Stomach (tissue), 19 donors: ENCODE measurements at places on chromosomes 2 and 18. TPM values are rescaled to one million over a fixed set of nuclear protein-coding genes. Genes with fewer than 3 reads are reported as not detected.

COBLL1 gene
- 110 TPM for total RNA-seq

IL18RAP gene
- total RNA-seq, result 16.8 TPM

ARHGEF33 gene
- total RNA-seq, result 2.0 TPM

MOGAT1 gene
- not detected for total RNA-seq

KCNG2 gene
- total RNA-seq, result not detected

IL1RL1 gene
- 61.7 TPM for total RNA-seq

KLHL14 gene
- total RNA-seq, result 3.5 TPM

NCKAP5 gene
- 0.89 TPM for total RNA-seq

SNRPD1 gene
- total RNA-seq, result 6.2 TPM

TRIB2 gene
- total RNA-seq, result 6.4 TPM

RFX8 gene
- total RNA-seq, result not detected

CHRNG gene
- total RNA-seq, result not detected

PPP4R3B gene
- total RNA-seq, result 31.5 TPM

VWA3B gene
- not detected for total RNA-seq

DNA sequence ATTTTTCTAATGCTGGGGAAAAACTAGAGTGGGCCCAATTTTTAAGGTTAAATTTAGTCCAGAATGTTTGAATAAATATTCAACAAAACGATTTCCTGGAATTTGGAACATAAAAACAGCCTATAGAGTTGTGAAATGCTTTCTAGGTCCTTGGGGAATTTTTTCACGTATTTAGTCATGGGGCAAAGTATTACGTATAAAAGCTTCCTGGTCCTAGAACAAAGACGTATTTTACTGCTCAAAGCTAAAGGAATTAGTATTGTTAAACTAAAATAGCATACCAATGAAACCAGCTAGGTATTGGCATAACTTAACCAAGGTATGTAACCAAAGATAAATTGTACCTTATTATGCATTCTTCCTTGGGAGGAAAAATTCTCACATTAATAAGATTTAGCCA lies 1.6 kb downstream of the SESTD1 start:
- DNase-seq, result no peak

- DNase-seq, result no peak
Observed at GRCh38 chr18:8757396-8757997, 52.1 kb downstream of the MTCL1 start.

GRCh38 chr2:1501038-1501851 lies 88.0 kb downstream of the TPO start:
- DNase-seq, result no peak

DNA sequence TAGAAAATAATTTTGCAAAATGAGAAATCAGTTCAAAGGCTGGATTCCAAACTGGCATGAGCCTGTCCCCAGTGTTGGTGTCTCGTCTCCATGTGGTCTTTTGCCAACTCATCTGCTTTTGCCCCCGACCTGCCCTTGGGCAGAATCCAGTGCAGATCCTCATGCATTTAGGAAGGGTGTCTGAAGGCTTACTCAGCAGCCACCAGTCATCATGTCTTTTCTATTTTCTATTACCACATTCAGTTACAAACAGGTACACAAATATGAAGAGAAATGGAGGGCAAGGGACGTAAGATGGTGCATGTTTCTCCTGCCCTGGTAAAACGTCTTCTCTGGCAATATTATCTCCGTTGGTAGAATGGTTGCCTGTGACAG lies 43.5 kb downstream of the E2F6 start:
- no peak for DNase-seq

GRCh38 chr18:36128530-36128870 lies 640 bp downstream of the SLC39A6 start:
- DNase-seq, result no peak

DNA sequence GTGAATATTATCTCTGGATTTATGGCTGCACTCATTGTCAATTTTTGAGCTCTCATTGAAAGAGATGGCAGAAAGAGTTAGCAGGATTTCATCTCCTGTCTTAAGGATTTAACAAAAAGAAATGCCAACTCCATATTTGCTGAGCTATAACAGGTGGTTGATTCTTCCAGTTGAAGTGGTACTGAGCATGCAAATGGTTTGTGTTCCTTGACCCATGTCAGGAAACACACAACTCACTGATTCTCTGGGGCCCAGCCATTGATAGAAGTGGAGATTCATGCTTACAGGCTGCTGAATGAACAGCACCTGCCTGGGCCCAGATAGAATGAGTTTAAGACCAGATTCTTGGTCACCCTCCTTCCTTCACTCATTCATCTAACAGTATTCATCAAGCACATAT lies 128.8 kb downstream of the CERS6 start:
- DNase-seq, result no peak

GRCh38 chr2:170818036-170818751 lies 1.5 kb downstream of the GAD1 start:
- DNase-seq, result peak; percentile 35

- DNase-seq, result no peak
Observed at GRCh38 chr2:241598061-241598460, 38.9 kb downstream of the THAP4 start.

- DNase-seq, result no peak
Observed at GRCh38 chr2:205730191-205730590, 47.9 kb downstream of the NRP2 start.

DNA sequence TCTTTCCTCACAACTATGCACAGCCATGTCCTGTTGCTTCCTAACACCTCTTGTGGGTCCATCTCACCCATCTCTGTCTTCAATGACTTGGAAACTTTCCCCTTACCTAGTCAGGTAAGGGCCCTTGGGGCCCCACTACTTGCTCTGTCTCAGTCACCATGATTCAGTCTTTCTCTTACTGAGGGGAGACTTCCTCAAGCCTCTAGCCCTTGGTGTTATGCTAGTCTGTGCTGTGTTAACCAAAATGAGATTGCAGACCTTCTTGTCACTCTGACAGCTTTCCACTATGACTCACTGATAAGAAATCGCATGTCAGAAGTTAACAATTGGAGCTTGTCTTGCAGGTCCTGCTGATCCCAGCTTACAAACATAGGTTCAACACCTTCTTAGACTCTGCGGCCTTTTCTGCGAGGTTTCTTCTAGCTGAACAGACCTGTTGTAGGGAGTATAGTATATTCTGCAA lies 65.3 kb downstream of the WDR75 start:
- peak; percentile 31 for DNase-seq

DNA sequence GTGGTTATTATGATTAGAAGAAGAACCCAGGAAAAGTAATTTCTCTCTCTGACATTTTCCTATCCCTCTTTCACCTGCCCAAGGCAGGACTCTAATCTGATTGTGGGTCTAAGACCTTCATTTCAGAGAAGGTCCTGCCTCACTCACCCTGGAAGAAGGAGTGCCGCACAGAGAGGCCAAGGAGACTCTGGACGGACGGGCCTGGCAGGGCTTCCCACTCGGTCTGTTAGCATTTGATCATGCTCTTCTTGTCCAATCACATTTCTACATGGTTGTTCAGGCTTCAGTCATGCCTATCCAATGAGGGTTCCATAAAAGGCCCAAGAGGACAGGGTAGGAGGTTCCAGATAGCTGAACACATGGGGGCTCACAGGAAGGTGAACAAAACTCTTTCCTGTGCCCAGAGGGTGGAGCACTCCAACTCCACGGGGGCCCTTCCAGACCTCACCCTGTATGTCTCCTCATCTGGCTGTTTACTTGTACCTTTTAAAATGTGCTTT lies 27.0 kb downstream of the ZNF892 start:
- DNase-seq, result no peak

- DNase-seq, result no peak
Observed at GRCh38 chr2:72636210-72636609, 189.6 kb downstream of the EXOC6B start.

DNA sequence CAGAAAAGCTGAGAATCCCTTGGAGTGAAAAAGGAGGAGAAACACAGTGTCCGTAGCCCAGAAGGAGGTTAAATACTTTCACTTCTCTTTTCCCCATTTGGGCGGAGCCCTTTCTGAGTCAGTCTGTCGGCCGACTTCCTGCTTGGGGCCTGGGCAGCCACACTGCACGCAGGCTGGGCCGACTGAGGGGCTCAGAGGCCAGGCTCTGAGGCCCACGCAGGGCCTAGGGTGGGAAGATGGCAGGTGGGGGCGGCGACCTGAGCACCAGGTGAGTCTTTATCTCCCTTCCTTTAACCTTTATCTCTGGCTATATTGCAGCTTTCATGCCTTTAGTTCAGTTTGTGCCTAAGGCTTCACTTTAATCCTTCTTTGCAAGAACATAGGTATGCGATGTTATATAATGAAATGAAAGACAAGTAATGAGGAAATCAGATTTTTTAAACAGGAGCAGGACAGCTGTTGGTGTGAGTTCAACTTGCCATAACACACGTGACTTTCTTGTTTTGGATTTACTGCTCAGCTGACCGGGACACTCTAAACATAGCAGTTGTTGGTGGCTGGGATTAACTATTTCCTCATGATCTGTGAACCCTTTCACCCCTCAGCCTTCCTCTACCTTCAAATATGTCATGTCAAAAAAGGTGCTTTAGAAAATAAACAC lies at the start of gene SP100:
SP100 (plus strand) TSS at position 141 of the 661 bp plus-strand sequence; CDS start at position 237, 96 bp downstream.
- peak; percentile 93 for DNase-seq

DNA sequence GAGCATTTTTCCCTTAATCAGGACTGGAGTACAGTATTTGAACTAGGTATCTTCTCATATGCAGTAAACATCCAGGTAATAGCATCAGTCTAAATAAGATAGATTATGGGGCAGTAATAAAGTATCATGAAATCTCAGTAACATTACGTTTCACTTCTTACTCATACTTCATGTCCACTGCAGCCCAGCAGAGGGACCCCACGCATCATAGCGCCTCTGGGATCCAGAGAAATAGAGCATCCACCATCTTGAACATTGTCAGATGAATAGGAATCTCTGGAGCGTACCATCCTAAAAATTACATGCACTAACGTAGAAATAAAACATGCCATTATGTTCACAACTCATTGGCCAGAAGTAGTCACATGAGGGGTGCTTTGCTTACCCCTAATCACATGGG lies 499.0 kb downstream of the CPS1 start:
- no peak for DNase-seq

GRCh38 chr18:21327101-21327500 lies 85.1 kb downstream of the GREB1L start:
- DNase-seq, result no peak

GRCh38 chr2:25029183-25029554 lies 12.7 kb upstream of the EFR3B start:
- DNase-seq, result no peak

DNA sequence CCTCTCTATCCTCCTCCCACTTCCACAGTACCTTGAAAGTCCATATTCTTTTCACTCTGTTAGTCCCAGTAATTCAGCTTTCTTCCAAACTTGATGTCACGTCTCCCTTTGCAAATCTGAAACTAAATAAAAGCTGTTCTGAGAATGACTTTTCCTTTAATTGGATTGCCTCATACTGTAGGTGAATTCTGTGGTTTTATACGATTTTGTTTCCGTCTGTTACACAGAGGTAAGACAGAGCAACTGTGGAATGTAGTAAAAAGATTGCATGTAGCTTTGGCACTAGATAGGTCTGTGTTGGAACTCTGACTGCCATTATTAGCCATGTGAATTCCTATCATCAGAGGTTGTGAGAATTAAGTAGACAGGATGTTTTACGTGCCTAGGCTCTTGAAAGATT lies 25.9 kb downstream of the MALT1 start:
- DNase-seq, result no peak

DNA sequence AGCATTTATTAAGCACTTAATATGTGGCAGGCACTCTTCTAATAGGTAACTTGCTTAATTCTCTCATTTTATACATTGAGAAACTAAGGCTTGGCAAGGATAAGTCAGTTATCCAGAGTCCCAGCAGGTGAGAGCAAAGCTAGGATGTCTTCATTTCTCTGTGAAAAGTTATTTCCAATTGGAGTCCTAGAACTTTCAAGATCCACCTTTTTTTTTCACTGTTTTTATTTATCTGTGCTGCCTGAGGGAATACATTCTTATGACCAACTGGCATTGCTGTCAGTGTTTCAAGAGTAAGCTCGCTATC lies 56.2 kb upstream of the ETAA1 start:
- DNase-seq, result no peak

DNA sequence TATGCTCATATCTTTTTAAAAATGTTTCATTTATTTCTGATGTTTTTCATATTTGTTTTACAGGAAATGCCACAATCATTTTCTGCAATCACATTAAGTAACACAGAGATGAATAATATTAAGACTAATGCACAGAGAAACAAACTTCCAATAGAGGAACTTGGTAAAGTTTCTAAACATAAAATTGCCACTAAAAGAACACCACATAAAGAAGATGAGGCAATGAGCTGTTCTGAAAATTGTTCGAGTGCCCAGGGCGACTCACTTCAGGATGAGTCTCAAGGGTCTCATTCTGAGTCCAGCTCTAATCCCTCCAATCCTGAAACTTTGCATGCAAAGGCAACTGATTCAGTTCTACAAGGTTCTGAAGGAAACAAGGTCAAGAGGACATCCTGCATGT lies 70.4 kb downstream of the APLF start:
- DNase-seq, result no peak

DNA sequence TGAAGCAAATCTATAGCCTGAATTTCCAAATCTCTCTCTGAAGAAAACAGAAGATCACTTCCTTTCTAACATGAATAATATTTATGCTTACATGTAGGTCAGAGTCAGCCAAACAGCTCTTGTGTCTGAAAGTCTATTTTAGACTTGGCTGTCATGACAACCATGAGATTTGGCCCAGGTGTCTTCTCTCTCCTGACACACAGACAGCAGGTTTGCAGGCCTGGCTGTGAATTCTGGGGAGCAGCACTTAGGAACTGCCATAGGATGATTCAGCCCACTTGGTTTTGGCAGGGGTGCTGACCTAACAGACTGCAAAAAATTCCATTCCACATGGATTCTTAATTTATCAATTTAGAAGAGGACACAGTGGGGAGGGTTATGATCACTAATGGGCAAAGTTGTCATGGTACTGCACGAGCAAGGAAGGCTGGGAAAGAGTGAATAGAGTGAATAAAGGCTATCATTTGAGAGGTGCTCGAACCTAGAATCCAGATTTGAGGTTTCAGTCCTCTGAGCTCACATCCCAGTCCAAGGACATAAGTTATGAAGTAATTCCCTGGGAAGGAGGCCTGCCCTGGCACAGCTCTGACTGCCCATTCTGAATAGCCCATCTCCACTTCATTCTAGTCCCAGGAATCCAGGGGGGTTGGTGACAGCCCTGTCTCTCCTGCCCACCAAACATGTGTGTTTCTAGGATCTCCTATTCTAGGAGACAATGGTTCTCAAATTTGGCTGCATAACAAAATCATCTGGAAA lies 453.9 kb upstream of the TRIB2 start:
- DNase-seq, result no peak

DNA sequence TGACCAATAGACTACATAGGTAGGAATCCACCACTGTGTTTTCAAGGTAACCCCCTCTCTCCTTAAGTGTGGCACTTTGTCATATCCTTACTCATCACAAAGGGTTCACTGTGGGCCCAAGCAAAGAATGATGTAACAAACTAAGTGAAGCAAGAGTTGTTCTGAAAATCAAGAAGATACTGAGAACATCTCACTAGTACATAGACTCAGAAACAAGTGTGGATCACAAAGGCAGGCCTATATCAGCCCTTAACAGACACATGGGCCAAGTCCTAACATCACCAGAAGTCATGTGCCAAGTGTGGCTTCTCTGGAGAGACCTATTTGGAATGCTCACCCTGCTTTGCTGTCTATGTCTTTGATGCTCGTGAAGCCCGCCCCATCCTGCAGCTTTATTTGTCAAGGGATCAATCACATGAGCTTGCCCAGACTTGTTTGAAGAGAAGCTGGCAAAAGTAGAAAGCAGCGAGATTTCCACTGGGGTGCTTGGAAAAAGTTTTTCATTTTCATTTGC lies 131.2 kb upstream of the TTC39C start:
- DNase-seq, result no peak
